Panc1 (cell line): ENCODE measurements at places on chromosomes 1 and 21. TPM values are rescaled to one million over a fixed set of nuclear protein-coding genes. Genes with fewer than 3 reads are reported as not detected.

Gene LHX4
- total RNA-seq = 0.72 TPM

Gene MANEAL
- total RNA-seq = 29.7 TPM

Gene FCGR1A
- total RNA-seq = not detected

Gene NUAK2
- total RNA-seq = 17.4 TPM

Gene FCRL3
- not detected for total RNA-seq

Gene NME7
- 30.3 TPM for total RNA-seq
